ENCODE measurements at places on chromosomes 4 and X.

DNA sequence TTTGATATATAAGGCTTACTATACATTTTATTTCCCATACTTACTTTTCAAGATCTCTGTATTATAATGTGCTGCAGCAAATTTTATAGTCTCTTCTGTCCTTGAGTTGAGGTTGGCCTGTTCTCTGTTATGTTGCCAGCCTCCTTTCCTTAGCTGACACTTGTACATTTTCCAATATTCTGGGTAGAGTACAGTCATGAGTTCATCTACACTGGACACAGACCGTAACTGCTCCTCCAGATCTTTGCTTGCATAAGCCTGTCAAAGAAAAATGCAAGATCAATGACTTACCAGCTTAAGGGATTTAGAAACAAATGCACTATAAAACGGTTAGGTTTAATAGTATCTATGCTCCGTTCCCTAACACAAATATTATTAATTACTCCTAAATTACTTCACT lies 63.2 kb downstream of the VEGFC start:
- DNase-seq, result no peak

DNA sequence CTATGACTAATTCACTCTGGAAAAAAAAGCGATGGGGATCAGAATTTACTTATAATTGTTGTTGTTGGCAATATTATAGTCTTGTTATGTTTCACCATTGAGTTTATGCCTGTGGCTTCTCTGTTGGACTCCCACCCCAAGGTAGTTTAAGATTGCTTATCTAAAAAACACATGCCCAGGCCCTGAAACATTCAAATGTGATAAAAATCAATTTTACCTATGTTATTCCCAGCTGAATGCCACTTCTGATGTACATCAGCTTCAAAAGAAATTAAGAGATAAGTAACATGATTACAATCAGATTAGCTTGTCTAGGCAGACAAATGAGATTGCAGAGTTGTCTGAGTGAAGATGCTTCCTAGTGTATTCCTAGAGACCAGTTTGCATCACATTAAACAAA lies 484.7 kb downstream of the PCDH7 start:
- DNase-seq, result no peak

DNA sequence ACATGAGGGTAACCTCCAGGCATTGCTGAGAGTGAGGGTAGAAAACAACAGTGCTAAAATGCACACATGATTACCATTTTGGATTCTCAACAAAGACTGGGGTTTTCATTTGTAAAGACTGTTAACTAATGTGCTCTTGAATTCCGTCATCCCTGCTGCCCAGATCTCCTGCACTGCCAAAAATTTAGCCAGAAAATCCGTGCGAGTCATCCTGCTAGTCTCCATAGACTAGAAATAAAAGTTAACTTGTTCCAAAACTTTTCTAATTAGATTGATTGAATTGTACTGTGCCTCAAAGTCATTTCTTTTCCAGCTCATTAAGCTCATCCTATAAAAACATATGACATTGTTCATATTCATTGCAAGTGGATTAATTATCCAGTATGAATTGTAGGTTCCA lies 99.8 kb downstream of the ARSF start:
- DNase-seq, result no peak

- DNase-seq, result no peak
These were observed 9.5 kb upstream of the TLR8 start for GRCh38 chrX:12896935-12897334.

DNA sequence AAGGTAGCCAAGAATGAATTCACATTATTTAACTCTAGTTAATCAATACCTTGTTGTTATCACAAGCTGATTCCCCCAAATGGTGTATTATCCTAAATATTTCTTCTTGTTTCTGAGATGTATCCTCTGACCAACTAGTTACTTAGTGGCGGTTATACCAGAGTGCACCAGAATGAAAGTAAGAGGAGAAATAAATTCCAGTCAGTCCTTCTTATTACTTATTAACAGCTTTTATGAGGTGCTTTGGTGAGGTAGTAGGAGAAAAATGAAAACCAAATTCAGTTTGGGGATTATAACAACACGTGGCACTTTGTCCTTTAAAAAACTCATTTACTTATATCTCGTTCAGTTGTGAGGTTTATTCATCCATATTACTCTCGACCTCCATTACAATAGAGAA lies 101.9 kb downstream of the AMMECR1 start:
- no peak for DNase-seq

Data from stimulated activated CD8-positive, alpha-beta memory T cell treated with anti-CD3 and anti-CD28 coated beads, Interleukin-4, amount 100 ng/mL, for 1 hour (primary cell).